ENCODE measurements at places on chromosomes 16 and 17.

DNA sequence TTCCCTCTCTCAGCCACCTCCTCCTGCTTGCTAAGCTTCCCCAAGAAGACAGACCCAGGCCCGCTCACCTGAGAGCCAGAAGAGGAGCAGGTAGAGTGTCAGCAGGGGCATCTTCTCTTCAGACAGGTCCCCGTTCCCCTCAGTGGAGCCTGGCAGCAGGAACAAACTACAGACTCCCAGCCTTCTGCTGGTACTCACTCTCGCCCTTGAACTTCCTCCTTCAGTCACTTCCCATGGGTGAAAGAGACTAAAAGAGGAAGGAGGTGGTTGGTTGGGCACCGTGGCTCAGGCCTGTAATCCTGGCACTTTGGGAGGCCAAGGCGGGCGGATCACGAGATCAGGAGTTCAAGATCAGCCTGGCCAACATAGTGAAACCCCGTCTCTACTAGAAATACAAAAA is at the start of gene CD300LF:
Gene CD300LF, minus strand, starts transcription at position 168 of the 400 bp plus-strand sequence. Its CDS starts 57 bp downstream, at position 111.
- DNase-seq: no peak

- no peak for DNase-seq
These were observed 90.0 kb downstream of the FOXL1 start for GRCh38 chr16:86668136-86668910.

DNA sequence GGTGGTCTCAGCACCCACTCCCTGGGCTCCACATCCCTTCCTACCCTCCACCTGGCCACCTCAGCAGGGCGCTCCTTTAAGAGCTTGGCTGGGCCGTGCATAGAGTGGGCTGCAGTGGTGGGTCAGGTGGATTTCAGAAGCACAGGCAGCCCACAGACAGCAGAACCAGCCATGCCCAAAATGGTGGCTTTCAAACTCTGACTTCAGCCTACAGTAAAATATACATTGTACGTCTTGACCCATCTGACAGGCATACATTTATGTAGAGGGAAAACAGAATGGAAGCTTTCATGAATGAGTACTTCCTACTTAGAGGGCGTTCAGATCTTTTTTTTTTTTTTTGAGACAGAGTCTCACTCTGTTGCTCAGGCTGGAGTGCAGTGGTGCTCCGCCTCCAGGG is 26.0 kb upstream of the LASP1NB start:
- no peak for DNase-seq

GRCh38 chr17:10216213-10216938 is 18.0 kb upstream of the GAS7 start:
- no peak for DNase-seq

GRCh38 chr17:34527908-34528470 is 51.4 kb upstream of the TMEM132E start:
- no peak for DNase-seq

DNA sequence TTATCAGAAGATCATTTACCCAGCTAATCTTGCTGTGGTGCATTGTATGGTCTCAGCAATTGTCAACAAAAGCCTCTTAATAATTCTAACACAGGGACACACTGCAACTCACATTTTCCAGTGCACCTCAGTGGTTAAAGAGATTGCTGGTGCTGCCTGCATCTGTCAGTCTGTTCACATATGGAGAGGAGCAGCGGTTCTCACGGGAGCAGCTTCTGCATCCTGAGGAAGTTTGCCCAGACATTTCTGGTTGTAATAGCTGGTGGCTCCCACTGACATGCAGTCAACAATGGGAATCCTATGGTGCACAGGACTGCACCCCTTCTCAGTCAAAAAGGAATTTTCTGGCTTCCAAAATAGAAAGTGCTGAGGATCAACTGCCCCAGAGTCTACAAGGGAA is 7.8 kb downstream of the GGA2 start:
- no peak for DNase-seq

DNA sequence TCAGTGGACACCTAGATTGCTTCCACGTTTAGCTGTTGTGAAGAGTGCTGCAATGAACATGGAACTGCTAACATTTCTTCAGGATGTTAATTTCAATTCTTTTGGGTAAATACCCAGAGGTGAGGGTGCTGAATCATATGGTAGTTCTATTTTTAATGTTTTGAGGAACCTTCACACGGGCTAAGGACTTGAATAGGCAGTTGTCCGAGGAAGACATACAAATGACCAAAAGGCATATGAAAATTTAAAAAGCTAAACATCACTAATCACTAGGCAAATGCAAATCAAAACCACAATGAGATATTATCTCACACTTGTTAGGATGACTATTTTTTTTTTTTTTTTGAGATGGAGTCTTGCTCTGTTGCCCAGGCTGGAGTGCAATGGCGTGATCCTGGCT is 173.3 kb downstream of the PRKCB start:
- DNase-seq: no peak

DNA sequence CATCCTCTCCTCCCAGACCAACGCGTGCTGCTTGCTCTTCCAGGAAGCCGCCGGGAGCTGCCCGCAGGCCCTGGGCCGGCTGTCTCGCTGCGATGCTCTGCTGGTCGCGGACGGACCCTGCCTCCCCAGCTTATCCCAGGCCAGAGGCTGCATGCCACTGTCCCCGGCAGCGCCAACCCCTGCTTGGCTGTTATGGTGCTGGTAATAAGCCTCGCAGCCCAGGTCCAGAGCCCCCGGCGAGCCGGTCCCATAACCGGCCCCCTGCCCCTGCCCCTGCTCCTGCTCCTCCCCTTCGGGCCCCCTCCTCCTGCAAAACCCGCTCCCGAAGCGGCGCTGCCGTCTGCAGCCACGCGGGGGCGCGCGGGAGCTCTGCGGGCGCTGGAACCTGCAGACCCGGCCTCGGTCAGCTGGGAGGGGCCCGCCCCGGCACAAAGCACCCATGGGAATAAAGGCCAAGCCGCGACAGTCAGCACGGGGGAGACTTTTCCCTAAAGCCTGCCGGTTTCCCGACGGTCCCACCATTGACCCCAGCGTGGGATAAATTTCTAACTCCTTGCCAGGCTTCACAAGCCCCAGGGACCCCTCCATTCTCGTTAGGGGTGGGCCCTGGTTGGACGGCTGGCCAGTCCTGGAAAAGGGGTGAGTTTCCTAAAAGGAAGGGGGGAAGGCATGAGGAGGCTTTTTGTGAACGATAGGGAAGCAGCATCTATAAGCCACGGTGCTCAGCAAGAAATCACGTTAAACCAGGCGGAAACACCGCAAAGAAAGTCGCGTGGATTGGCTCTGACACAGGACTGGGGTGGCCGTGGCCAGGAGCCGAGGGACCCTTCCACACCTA is 11.2 kb downstream of the ENPP7 start:
- peak; percentile 62 for DNase-seq

DNA sequence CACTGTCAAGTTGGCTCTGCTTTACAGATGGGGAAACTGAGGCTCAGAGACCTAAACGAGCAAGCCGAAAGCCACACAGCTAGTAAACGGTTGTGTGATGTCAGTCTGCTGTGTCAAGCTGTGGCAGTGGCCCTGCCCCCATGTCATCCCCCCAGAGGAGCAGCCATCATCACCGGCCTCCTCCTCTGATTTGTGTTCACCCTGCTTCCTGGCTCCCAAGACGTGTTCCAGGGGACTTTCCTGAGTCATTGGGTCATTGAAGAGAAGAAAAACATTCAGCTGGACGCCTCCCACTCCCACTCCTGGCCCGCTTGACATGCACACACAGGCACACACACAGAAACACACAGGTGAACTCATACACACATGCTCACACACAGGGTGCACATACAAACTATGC is 54.0 kb upstream of the CIBAR2 start:
- DNase-seq: no peak

- DNase-seq: no peak
These were observed 33.2 kb upstream of the TAC4 start for GRCh38 chr17:49881054-49881402.

- no peak for DNase-seq
These were observed 9.3 kb downstream of the YWHAE start for GRCh38 chr17:1390432-1391367.

- DNase-seq: no peak
These were observed 6.9 kb downstream of the MYCBPAP start for GRCh38 chr17:50514936-50515702.

DNA sequence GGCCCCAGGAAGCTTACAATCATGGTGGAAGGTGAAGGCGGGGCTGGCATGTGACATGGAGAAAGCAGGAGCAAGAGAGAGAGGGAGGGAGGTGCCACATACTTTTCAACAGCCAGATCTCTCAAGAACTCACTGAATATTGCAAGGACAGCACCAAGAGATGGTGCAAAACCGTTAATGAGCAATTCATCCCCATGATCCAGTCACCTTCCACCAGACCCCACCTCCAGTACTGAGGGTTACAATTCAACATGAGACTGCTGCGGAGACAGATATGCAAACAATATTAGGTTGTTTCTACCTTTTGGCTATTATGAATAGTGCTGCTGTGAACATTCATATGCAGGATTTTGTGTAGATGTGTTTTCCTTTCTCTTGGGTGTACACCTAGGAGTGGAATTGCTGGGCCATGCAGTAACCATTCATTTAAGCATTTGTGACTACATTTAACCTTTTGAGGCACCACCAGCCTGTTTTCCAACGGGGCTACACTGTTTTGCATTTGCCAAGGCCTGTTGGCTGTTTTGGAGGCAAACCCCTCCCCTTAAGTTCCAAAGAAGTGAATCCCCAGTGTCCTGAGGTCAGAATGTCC is 28.8 kb downstream of the PLCG2 start:
- no peak for DNase-seq

- DNase-seq: no peak
These were observed 174.8 kb downstream of the NTN1 start for GRCh38 chr17:9195961-9196670.

- DNase-seq: no peak
These were observed 8.5 kb downstream of the CHD3 start for GRCh38 chr17:7897090-7897489.

- DNase-seq: no peak
These were observed 11.5 kb upstream of the PITPNA start for GRCh38 chr17:1573932-1574696.

DNA sequence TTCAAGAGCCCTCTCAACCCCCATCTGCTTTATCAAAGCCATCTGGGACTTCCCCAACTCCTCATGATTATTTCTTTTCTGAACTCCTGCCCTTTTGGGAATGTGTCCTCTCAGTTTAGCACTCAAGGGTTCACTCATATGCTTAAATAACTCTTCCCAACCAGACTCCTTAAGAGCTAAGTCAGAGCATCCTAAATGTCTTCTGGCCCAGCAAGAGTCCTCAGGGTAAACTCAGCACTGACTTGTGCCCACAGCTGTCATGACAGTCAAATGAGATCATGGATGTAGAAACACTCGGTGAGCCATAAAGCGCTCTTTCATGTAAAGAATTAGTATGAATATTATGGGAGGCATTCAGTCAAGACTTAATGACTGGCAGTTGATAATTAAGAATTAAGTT is 85.9 kb downstream of the TEX14 start:
- no peak for DNase-seq

- DNase-seq: no peak
These were observed 358.5 kb upstream of the PMFBP1 start for GRCh38 chr16:72530434-72530833.

- no peak for DNase-seq
These were observed 4.0 kb upstream of the MMP25 start for GRCh38 chr16:3042376-3042775.

- DNase-seq: no peak
These were observed 17.5 kb upstream of the TNFRSF13B start for GRCh38 chr17:16989230-16989952.

DNA sequence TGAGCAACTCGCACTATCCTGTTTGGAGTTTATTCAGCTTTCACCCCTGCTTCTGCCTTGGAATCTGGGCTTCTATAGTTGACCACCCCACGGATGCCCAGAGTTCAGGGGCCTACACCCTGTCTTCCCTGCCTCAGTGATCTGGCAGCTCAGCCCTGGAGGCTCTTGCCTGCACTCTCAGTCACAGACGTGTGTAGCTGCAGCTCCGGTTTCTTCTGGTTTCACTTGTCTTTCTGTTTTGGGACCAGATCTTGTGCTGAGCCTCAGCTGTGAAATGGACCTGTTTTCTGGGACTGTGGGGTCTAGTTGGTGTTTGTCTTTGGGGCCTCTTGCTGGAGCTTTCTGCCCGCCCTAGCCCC is 5.8 kb downstream of the GPT2 start:
- no peak for DNase-seq

- no peak for DNase-seq
These were observed 85.9 kb downstream of the TBC1D16 start for GRCh38 chr17:79949656-79950209.

DNA sequence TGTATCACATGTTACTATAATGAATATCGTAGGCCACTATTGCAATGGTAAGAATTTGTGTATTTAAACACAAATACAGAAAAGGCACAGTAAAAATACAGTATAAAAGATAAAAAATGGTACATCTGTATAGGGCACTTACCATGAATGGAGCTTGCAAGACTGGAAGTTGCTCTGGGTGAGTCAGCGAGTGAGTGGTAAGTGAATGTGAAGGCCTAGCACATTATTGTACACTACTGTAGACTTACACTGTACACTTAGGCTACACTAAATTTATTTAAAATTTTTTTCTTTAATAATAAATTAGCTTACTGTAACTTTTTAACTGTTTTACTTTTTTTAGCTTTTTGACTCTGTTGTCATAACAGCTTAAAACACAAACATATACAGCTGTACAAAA is 42.5 kb downstream of the AKAP10 start:
- DNase-seq: no peak

DNA sequence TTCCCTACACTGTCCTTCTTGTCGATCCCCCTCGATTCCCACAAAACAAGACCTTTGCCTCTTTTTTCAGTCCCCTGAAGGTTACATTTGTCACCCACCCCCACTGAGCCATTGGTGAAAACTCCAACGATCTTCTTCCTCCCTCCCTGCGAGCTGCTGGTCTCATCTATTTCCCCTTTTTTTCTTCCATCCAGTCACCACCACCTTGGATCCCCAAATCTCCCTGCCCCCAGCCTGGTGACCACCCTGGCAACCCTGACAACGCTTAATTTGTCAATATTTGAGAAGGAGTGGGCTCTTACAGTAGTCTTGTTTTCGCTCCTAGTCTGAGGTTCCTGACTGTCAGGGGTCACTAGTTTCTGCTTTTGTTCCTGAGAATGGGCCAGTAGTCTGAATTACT is 62.9 kb downstream of the SMPD3 start:
- no peak for DNase-seq

Measured in T-helper 2 cell (primary cell).